ENCODE measurements at places on chromosomes 3 and 15. TPM values are rescaled to one million over a fixed set of nuclear protein-coding genes. Genes with fewer than 3 reads are reported as not detected.

Gene CELSR3
- 1.8 TPM for total RNA-seq

Gene SH2D7
- not detected for total RNA-seq

Gene SERPINI2
- total RNA-seq = not detected

Gene EOGT
- total RNA-seq = 15.3 TPM

Gene CHCHD4
- 15.2 TPM for total RNA-seq

Gene SPPL2A
- total RNA-seq = 159 TPM

Gene ZKSCAN7
- 9.9 TPM for total RNA-seq

Gene PDCD7
- total RNA-seq = 18.7 TPM

Gene CHL1
- 0.20 TPM for total RNA-seq

Gene GOLGA6L9
- total RNA-seq = 3.3 TPM

Gene ACP3
- total RNA-seq = 7.7 TPM

Gene ACSBG1
- total RNA-seq = 0.08 TPM

Gene TRPC1
- total RNA-seq = 7.9 TPM

Gene ALAS1
- total RNA-seq = 81.8 TPM

Gene MUC20
- total RNA-seq = 3.5 TPM

Gene MESP2
- total RNA-seq = 1.2 TPM

Gene RASL12
- total RNA-seq = 6.5 TPM

Gene STRA6
- total RNA-seq = 13.6 TPM

Gene TIGIT
- total RNA-seq = not detected
